ENCODE measurements at places on chromosomes 4 and X. TPM values are rescaled to one million over a fixed set of nuclear protein-coding genes. Genes with fewer than 3 reads are reported as not detected.

TLR6 gene
- 1.2 TPM for total RNA-seq

ITGB1BP2 gene
- 0.75 TPM for total RNA-seq

MAGEA2 gene
- not detected for total RNA-seq

CENPVL1 gene
- total RNA-seq = not detected

BEX5 gene
- 0.18 TPM for total RNA-seq

TKTL2 gene
- total RNA-seq = not detected

- H3K27me3 ChIP-seq = no peaks in the 10 kb centered on the region
- no peak overlapping the region for H3K4me3 ChIP-seq
- no peak for DNase-seq
- H3K36me3 ChIP-seq = no peaks in the 10 kb centered on the region
- peaks cover 15% of the 10 kb centered on the region for H3K4me1 ChIP-seq
- no peak overlapping the region for H3K27ac ChIP-seq
These were observed 2.9 kb upstream of the TLR6 start for GRCh38 chr4:38859501-38859900.

DNA sequence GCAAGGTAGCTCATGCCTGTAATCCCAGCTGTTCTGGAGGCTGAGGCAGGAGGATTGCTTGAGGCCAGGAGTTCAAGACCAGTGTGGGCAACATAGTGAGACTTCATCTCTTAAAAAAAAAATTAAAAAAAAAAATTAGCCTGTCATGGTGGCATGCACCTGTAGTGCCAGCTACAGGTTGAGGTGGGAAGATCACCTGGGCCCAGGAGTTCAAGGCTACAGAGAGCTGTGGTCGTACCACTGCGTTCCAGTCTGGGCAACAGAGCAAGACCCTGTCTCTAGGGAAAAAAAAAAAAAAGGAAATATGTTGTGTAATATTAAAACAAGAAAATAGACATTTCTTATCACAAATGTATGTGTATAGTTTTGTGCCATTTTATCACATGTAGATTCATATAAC, 97.8 kb downstream of the LARP1B start:
- no peak overlapping the region for H3K4me3 ChIP-seq
- H3K27me3 ChIP-seq = no peaks in the 10 kb centered on the region
- DNase-seq = no peak
- H3K27ac ChIP-seq = no peak overlapping the region

- H3K36me3 ChIP-seq = no peaks in the 10 kb centered on the region
- DNase-seq = no peak
- no peak overlapping the region for H3K4me3 ChIP-seq
- no peaks in the 10 kb centered on the region for H3K4me1 ChIP-seq
- H3K27me3 ChIP-seq = no peaks in the 10 kb centered on the region
- no peak overlapping the region for H3K27ac ChIP-seq
These were observed 60.7 kb downstream of the FAM53A start for GRCh38 chr4:1623400-1623799.

DNA sequence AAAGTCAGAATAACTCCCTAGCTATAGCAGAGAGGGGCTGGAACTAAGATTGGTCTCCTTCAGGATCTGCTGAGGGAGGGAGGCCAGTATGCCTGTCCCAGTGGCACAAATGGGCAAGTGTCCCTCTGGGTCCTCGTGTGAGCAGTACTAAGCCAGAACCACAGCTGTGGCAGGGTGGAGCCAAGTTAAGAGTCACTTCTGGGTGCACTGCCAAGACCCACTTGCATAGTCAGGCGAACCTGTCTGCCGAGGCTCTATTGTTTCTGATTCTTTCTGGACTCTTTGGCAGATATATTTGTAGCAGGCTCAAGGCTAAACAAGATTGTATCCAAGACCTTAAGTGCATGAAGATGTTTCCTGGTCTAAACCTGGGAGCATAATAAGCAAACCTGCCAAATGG, 1123.7 kb upstream of the POU3F4 start:
- no peaks in the 10 kb centered on the region for H3K36me3 ChIP-seq
- no peaks in the 10 kb centered on the region for H3K27me3 ChIP-seq
- no peak overlapping the region for H3K27ac ChIP-seq

- no peak overlapping the region for H3K27ac ChIP-seq
- DNase-seq = peak; percentile 30
- no peaks in the 10 kb centered on the region for H3K27me3 ChIP-seq
- peaks cover 14% of the 10 kb centered on the region for H3K4me1 ChIP-seq
These were observed 69.1 kb downstream of the TET2 start for GRCh38 chr4:105215609-105216313.

DNA sequence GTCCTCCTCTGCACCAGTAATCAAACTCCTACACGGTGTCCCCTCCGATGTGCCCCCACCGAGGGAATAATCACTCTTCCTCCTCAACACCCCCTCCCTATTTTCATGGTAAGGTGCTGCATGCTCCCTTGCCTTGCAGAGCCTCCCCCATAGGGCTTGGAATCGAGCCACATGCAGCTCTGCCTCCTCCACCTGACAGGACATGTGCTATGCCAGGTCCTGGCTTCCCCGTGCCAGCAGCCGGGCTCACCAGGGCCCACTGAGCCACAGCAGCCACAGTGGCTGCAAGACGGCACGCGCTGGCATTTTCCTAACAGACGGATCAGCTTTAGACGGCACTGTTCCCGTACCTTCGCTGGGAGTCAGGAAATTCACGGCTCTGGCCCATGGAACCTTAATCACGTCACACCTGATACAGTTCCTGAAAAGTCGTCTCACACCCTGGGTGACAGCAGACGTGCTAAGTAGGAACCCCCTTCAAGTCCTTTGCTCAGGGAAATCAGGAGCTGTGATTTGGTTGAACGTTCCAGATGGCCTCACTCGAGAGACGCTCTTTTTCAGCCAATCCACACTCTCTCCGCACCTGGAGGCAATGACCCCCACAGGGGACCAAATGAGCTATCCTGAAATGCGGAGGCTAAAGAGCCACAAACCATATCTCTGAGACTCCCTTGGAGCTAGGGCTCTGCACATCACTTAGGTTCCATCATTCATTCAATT, 63.2 kb downstream of the JAKMIP1 start:
- H3K4me3 ChIP-seq = no peak overlapping the region
- no peaks in the 10 kb centered on the region for H3K4me1 ChIP-seq
- H3K36me3 ChIP-seq = no peaks in the 10 kb centered on the region
- no peak for DNase-seq

- no peaks in the 10 kb centered on the region for H3K36me3 ChIP-seq
- no peak overlapping the region for H3K27ac ChIP-seq
- no peaks in the 10 kb centered on the region for H3K4me1 ChIP-seq
- DNase-seq = no peak
These were observed 242.8 kb downstream of the PCDH7 start for GRCh38 chr4:30962939-30963338.

- H3K4me1 ChIP-seq = peaks cover 13% of the 10 kb centered on the region
- DNase-seq = no peak
- no peaks in the 10 kb centered on the region for H3K36me3 ChIP-seq
- no peak overlapping the region for H3K4me3 ChIP-seq
- no peaks in the 10 kb centered on the region for H3K27me3 ChIP-seq
These were observed 22.4 kb downstream of the MAP7D3 start for GRCh38 chrX:136228839-136229207.

- no peak overlapping the region for H3K27ac ChIP-seq
- no peaks in the 10 kb centered on the region for H3K36me3 ChIP-seq
- H3K4me3 ChIP-seq = no peak overlapping the region
- no peaks in the 10 kb centered on the region for H3K27me3 ChIP-seq
- H3K4me1 ChIP-seq = no peaks in the 10 kb centered on the region
- no peak for DNase-seq
These were observed 134.7 kb downstream of the SH3BGRL start for GRCh38 chrX:81336455-81337152.

GRCh38 chr4:150323406-150324325, 245.4 kb downstream of the DCLK2 start:
- H3K27ac ChIP-seq = no peak overlapping the region
- H3K4me1 ChIP-seq = no peaks in the 10 kb centered on the region
- no peak for DNase-seq
- H3K36me3 ChIP-seq = no peaks in the 10 kb centered on the region

- no peak for DNase-seq
- H3K27me3 ChIP-seq = no peaks in the 10 kb centered on the region
- H3K27ac ChIP-seq = no peak overlapping the region
- peaks cover 45% of the 10 kb centered on the region for H3K4me1 ChIP-seq
These were observed 50.5 kb downstream of the CXCL1 start for GRCh38 chr4:73919691-73920090.

DNA sequence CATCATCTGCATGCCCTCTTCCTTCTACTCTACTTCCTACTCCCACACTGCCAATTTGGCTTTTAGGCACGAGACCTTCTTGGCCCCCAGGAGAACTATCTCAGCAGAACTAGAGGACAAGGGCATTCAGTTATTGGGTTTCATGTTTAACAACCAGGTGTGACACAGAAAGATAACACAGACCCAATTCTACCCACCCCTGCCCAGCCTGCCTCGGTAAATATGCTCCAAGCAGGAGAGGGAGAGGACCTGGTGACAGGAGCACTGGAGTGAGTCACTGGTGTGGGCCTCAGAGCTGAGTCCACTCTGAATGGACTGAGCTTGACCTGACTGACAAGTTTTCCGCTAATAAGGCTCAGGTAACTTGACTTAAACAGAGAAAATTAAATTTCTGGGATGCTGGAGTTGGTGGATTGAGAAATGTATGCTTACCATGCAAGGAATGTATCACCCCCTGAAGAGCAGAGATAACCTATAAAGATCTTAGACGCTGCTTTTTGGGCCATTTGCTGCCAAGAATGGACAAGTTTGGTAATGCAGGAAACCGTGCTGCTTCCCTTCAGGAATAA, 52.5 kb downstream of the CASP3 start:
- no peaks in the 10 kb centered on the region for H3K36me3 ChIP-seq
- peak; percentile 38 for DNase-seq
- no peak overlapping the region for H3K4me3 ChIP-seq

- no peaks in the 10 kb centered on the region for H3K27me3 ChIP-seq
- no peak overlapping the region for H3K4me3 ChIP-seq
- DNase-seq = no peak
- H3K36me3 ChIP-seq = no peaks in the 10 kb centered on the region
- H3K27ac ChIP-seq = no peak overlapping the region
These were observed 9.9 kb upstream of the GASK1B start for GRCh38 chr4:158182736-158183135.

DNA sequence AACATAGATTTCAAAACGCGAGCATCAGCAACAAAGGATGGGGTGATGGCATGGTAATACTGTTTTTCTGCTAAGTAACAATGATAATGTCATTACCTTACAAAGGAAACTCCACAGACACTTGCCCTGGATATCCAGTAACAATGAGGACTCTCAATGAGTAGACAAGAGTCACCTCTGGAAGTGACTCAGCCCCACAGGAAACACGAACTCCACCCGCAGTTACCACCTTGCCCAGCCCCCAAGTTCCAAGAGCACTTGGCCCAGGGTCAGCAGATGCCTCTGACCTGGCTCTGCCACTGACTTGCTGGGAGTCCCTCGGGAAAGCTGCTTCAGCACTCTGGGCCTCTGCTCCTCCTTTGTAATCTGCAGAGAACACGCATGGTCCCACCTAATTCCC, 110.3 kb upstream of the MAP3K15 start:
- no peak overlapping the region for H3K4me3 ChIP-seq
- H3K27me3 ChIP-seq = no peaks in the 10 kb centered on the region
- peak; percentile 81 for DNase-seq

DNA sequence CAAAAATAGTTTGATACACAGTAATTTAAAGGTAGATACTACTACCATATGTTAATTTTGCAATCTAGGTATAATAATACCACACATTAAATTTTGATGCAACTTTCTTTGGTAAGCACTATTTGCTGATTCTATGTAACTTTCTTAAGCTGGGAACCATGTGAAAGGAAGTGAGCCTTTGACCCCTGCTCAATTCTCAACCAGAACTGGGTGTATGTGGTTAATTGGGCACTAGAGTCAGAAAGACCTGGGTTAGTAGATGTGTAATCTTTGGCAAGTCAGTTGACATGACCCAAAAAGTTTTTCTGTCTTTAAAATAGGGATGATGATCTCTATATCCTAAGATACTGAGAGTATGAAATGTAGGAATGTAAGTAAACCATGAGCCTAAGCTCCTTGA, 22.4 kb downstream of the TLR2 start:
- no peaks in the 10 kb centered on the region for H3K27me3 ChIP-seq
- no peaks in the 10 kb centered on the region for H3K36me3 ChIP-seq
- no peak for DNase-seq

DNA sequence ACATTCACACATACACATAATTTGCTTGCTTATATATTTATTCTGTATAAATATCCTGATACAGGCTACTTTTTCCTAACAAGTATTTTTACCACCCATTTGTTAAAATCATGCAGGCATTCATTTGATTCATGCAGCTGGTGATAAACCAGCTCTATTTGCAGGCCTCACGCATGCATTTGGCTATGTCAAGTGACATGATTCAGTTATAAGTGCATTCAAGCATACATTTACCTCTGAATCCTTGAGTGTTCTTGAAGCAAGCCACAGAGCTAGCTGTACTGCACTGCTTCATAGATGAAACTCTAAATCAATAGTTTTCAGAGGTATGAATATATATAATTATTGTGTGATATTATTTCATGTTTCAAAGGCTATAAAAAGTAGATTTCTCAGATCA, 544.0 kb upstream of the AGA start:
- H3K27ac ChIP-seq = no peak overlapping the region
- H3K4me3 ChIP-seq = no peak overlapping the region
- H3K27me3 ChIP-seq = no peaks in the 10 kb centered on the region
- H3K4me1 ChIP-seq = 0 out of 2 replicates have a peak, but pooled peaks cover 3% of the 10 kb centered on the region
- no peak for DNase-seq
